ENCODE measurements at places on chromosomes 13 and 19. TPM values are rescaled to one million over a fixed set of nuclear protein-coding genes. Genes with fewer than 3 reads are reported as not detected.

Gene SIGLEC12
- total RNA-seq = not detected

Gene CPB2
- total RNA-seq = not detected

Gene ZNF723
- total RNA-seq = not detected

Gene CGB1
- total RNA-seq = not detected

Gene ZNF154
- total RNA-seq = 7.0 TPM

Gene ZNF577
- 11.9 TPM for total RNA-seq

Gene PCDH17
- 5.0 TPM for total RNA-seq

Gene ZNF486
- total RNA-seq = 3.7 TPM

Gene ERICH6B
- not detected for total RNA-seq

Gene PLIN5
- total RNA-seq = 11.9 TPM

Gene IL27RA
- 5.5 TPM for total RNA-seq

Gene ZNF583
- total RNA-seq = 6.1 TPM

Gene ZNF627
- 7.9 TPM for total RNA-seq

Gene MYPOP
- total RNA-seq = 4.6 TPM

Gene OR7A5
- total RNA-seq = not detected

Gene CRLF1
- 41.5 TPM for total RNA-seq

Gene CCL25
- total RNA-seq = not detected

Gene C19orf38
- 0.97 TPM for total RNA-seq

Gene PDCD2L
- total RNA-seq = 11.7 TPM

Gene SIGLEC8
- 1.7 TPM for total RNA-seq

Gene ATXN8OS
- not detected for total RNA-seq

Gene FPR2
- not detected for total RNA-seq

Gene ATP4A
- not detected for total RNA-seq

Gene MIDN
- total RNA-seq = 72.2 TPM

Gene GPR183
- 32.1 TPM for total RNA-seq

Gene RNF113B
- total RNA-seq = not detected

Gene CASP14
- not detected for total RNA-seq

Gene PLIN4
- 134 TPM for total RNA-seq

Gene SBSN
- total RNA-seq = not detected

Gene MISP3
- 1.5 TPM for total RNA-seq

Gene LACC1
- total RNA-seq = 12.5 TPM

Gene GIPR
- not detected for total RNA-seq

Gene STAP2
- 1.7 TPM for total RNA-seq

Gene OR4F17
- not detected for total RNA-seq

Gene C13orf46
- 1.3 TPM for total RNA-seq

Gene GFY
- total RNA-seq = not detected

Gene CFAP97D2
- not detected for total RNA-seq

Gene PSG2
- total RNA-seq = not detected

Gene CCDC70
- total RNA-seq = not detected

Gene NCAN
- 0.17 TPM for total RNA-seq

Gene LIM2
- not detected for total RNA-seq

Gene ZNF888
- total RNA-seq = 2.9 TPM

Gene ADAT3
- 5.6 TPM for total RNA-seq

Gene SPRED3
- 0.83 TPM for total RNA-seq

Gene DMWD
- 61.9 TPM for total RNA-seq

Gene SHISA7
- total RNA-seq = not detected

Gene TGFBR3L
- total RNA-seq = 5.4 TPM

Gene MED4
- 42.1 TPM for total RNA-seq

Gene PALM
- total RNA-seq = 93.4 TPM

Gene FFAR2
- not detected for total RNA-seq

Gene VSTM2B
- total RNA-seq = not detected

Gene TMEM145
- not detected for total RNA-seq

Gene ZNF17
- total RNA-seq = 9.6 TPM

Gene SHANK1
- total RNA-seq = not detected
